ENCODE measurements at places on chromosomes 12 and 14.

- DNase-seq = no peak
Observed at GRCh38 chr12:1907652-1908611, 10.5 kb downstream of the CACNA2D4 start.

- no peak for DNase-seq
Observed at GRCh38 chr12:130469552-130469951, 131.9 kb downstream of the PIWIL1 start.

GRCh38 chr12:46212108-46212982, 56.5 kb downstream of the SLC38A1 start:
- DNase-seq = no peak

GRCh38 chr14:90675399-90675798, 140.8 kb downstream of the TTC7B start:
- DNase-seq = no peak

- DNase-seq = no peak
Observed at GRCh38 chr14:36477266-36477665, 42.8 kb downstream of the NKX2-1 start.

DNA sequence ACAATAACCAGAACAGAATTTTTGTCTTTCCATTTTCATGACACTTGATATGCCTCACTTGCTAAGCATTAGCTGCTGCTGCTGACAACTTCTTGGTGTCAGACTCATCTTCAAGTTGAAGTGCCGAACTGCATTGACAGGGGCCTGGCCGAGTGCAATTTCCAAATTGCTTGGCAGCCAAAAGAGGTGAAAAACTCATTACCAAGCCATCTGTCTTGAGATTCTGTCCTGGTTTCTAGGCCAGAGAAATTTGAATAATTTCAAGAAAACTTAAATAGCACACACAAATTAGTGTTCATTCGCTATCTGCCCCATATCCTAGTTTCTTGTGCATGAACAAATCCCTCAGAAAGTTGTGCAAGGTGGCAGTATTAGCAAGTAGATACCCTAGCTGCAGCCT, 165.3 kb upstream of the RASSF8 start:
- no peak for DNase-seq

GRCh38 chr12:116366824-116367223, 89.3 kb upstream of the MED13L start:
- DNase-seq = no peak

- no peak for DNase-seq
Observed at GRCh38 chr12:102023343-102023930, 38.4 kb downstream of the WASHC3 start.

- DNase-seq = no peak
Observed at GRCh38 chr12:117036046-117036445, 63.2 kb downstream of the TESC start.

- DNase-seq = no peak
Observed at GRCh38 chr12:115303723-115304309, 619.8 kb upstream of the TBX3 start.

DNA sequence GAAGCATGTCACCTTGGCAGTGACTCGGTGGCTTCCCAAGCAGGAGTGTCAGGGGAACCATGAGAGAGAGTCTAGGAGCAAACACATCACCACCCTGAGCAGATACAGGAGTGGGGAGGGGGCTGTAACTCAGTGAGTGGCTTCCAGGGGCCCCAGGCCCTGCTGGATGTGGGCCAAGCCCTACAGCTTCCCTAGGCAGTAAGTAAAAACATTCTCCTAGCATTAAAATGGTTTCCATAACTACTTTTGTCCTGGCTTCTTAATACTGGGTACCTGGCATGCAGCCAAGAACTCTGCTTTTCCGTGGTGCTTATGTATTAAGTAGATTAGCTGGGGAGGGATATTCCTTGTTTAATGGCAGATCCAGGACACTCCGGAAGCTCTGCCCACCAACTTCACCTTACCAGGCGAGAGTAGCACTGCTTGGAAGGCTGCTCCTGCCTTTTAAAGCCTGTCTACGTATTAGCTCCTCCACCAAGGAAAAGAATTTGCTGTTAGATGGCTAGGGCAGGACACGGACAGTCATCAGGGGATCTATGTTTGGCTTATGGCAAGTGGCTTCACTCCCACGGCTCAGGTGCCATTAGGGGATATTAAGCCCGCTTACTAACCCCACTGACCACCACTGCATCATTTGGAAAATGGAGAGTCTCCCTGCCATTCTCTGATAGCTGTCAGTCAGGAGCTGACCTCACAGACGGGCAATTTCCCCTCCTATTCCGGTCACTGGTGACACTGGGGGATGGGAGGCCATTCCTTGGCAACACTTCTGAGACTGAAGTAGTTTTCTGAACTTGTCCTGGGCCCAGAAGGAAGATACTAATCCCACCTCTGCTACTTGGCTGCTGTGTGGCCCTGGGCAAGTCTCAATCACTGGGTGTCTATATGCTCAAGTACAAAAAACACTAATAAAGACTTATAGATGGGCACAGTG, 22.8 kb downstream of the OTUB2 start:
- DNase-seq = no peak

DNA sequence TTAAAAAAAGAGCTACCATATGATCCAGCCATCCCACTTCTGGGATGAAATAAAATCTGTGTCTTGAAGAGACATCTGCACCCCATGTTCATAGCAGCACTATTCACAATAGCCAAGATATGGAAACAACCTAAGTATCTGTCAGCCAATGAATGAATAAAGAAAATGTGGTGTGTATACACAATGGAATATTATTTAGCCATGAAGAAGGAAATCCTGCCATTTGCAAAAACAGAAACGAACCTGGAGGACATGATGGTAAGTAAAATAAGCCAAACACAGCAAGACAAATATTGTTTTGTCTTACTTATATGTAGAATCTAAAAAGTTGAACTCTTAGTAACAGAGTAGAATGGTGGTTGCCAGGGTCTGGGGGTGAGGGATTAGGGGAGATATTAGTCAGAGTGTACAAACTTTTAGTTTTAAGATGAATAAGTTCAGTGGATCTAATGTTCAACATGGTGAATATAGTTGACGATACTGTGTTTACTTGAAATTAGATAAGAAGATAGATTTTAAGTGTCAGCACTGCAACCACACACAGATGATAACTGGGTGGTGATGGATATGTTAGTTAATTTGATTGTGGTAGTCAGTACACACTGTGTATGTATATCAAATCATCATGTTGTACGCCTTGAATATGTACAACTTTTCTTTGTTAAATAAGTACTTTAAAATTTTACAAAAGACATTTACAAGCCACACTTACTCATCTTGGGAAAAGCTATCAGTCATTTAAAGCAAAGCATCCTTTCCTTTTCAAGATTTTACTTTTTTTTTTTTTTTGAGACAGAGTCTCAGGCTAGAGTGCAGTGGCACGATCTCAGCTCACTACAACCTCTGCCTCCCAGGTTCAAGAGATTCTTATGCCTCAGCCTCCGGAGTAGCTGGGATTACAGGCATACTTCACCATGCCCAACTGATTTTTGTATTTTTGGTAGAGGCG, 89.9 kb downstream of the BICD1 start:
- DNase-seq = no peak

DNA sequence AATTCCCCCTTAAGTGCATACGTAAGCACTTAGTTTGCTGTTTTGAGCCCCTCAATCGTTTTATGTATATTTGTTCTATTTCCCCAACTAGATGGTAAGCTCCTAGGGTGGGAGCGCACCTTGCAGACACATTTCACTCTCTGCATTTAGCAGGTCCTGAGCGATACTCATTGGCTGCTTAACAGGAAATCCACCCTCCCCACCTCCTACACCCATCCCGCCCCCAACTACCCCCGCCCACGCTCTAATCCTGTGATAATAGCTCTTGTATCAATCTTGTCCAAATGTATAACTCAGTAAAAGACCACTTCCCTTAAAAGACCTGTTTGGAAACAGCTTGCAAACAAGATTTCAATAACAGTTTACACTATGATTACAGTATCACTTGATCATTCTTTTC, 8.1 kb downstream of the LPAR5 start:
- no peak for DNase-seq

DNA sequence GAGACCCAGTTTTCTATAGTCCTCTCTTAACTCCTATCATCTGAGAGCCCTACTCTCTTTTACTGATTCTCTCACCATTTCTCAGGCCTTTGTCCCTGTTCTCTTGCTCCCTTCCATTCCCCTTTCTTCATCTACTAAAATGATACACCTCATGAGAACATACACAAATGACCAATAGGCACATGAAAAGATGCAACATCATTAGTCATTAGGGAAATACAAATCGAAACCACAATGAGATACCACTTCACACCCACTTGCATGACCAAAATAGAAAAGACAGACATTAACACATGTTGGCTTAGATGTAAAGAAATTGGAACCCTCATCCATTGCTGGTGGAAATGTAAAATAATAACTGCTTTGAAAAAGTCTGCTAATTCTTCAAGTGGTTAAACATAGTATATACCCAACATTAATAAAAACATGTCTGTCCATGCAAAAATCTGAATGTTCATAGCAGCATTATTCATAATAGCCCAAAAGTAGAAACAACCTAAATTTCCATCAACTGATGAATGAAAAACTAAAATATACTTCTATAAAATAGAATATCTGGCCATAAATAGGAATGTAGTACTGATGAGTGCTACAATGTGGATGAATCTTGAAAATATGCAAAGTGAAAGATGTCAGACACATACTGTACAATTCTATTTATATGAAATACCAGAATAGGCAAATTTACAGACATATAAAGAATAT, 66.0 kb downstream of the DENND5B start:
- no peak for DNase-seq

GRCh38 chr14:23128969-23129758, 10.1 kb upstream of the CEBPE start:
- no peak for DNase-seq

DNA sequence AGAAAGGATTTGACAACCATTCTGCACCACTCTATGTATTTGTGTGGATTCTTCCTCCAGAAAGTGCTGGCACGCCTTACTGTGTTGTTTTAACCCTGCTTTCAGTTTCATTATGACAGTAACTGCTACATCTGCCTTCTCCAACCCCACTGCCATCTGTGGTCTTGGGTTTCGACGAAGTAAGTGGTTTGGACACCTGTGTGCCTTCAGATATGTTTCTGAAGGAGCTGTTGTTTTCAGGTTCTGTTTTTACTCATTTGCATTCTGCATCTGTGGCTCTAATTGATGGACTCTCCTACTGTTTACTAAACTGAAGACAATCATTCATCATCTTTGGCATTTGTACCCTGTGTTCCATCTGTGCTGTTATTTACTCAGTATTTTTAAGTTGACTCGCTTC, 4.1 kb downstream of the TSHR start:
- no peak for DNase-seq

- no peak for DNase-seq
Observed at GRCh38 chr14:71536015-71536740, 396.1 kb upstream of the RGS6 start.

DNA sequence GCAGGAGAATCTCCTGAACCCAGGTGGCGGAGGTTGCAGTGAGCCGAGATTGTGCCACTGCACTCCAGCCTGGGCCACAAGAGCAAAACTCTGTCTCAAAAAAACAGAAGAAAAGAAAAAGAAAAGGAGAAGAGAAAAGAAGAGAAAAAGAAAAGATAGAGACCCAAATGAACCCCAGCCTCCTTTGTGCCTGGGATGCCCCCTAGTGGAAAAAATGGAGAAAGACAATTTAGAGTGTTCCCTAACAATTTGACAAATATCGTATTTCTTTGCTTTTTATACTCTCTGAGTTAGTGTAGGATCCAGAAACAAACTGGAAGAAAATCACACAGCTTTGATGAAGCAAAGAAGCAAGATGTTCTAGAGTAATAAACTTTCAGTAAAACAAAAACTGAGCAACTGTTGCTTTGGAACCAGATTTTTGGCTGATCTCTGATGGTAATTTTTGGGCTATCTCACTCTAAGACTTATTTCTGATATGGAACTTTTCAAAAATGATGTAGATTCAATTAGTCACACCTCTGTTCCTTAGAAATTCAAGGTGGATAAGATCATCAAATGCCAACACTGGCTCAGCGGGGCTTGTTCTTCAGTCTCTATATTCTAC, 18.6 kb upstream of the PRKAB1 start:
- DNase-seq = no peak

GRCh38 chr14:94670692-94671285, 58.6 kb downstream of the SERPINA3 start:
- no peak for DNase-seq

DNA sequence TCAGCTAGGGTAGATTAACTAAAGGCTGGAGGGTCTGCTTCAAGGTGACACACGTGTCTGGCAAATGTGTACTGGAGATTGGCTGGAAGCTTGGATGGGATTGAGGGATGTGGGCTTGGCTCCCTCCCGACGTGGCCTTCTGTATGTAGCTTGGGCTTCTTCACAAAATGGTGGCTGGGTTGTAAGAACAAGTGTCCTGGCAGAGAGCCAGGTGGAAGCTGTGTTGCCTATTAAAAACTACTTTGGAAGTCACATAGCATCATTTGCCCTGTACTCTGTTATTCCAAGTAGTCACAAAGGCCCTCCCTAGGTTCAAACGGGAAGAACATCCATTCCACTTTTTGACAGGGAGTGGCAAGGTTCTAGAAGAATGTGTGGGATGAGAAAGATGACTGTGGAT, 174.1 kb upstream of the PRICKLE1 start:
- no peak for DNase-seq

GRCh38 chr14:76964695-76965094, 63.8 kb downstream of the IRF2BPL start:
- DNase-seq = peak; percentile 43

DNA sequence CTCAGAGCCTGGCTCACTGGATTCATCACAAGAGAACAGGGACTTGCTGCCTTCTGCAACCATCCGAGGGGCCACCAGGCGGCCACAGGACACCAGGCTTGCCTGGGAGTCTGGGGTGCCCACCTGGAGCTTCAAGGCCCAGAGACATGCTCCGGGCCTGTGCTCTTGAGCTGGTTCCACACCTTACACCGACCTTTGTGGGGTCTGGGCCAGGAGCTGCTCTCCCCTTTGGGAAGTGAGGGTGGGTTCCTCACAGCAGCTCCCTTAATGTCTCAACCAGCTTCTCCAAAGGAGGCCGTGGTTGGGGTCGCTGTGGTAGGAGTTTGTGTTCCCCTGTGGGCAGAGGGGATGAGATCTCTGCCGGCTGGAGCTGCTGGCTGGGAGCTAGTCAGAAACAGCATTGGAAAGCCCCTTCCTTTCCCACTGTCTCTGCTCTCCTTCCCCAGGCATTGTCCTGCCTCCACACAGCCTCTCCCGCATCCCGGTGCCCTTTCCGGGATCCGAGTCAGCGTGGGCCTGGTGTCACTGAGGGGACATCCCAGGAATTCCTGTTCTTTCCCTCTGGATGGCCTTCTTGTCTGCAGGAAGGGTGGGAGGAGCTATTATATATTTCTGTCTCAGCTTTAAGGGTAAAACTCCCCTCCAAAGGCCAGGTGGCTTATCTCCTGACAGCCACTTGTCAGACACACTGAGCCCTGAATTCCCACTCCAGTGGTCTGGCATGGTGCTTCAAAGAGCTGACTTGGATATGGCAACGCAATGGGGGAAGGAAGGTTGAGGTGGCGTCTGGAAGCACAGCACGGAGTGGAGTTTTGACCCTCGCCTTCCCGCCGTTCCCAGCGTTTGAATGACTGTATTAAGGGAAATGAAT, 5.1 kb upstream of the PAPLN start:
- DNase-seq = no peak

- DNase-seq = no peak
Observed at GRCh38 chr12:92927436-92928281, 1.4 kb downstream of the EEA1 start.

Measured in stimulated activated CD4-positive, alpha-beta T cell treated with anti-CD3 and anti-CD28 coated beads, Interleukin-2, amount 100 ng/mL, for 48 hours (primary cell).